Esophagus muscularis mucosa (tissue), 4 donors: ENCODE measurements at places on chromosomes 6 and 20. TPM values are rescaled to one million over a fixed set of nuclear protein-coding genes. Genes with fewer than 3 reads are reported as not detected.
A peak's percentile ranks its signal among the peaks of the same experiment; 100 is the strongest.

GRCh38 chr20:2755451-2756055 lies 44.9 kb downstream of the CPXM1 start:
- no peak for DNase-seq

- no peak for DNase-seq
Observed at GRCh38 chr6:155939253-155939652, 483.6 kb upstream of the NOX3 start.

DNA sequence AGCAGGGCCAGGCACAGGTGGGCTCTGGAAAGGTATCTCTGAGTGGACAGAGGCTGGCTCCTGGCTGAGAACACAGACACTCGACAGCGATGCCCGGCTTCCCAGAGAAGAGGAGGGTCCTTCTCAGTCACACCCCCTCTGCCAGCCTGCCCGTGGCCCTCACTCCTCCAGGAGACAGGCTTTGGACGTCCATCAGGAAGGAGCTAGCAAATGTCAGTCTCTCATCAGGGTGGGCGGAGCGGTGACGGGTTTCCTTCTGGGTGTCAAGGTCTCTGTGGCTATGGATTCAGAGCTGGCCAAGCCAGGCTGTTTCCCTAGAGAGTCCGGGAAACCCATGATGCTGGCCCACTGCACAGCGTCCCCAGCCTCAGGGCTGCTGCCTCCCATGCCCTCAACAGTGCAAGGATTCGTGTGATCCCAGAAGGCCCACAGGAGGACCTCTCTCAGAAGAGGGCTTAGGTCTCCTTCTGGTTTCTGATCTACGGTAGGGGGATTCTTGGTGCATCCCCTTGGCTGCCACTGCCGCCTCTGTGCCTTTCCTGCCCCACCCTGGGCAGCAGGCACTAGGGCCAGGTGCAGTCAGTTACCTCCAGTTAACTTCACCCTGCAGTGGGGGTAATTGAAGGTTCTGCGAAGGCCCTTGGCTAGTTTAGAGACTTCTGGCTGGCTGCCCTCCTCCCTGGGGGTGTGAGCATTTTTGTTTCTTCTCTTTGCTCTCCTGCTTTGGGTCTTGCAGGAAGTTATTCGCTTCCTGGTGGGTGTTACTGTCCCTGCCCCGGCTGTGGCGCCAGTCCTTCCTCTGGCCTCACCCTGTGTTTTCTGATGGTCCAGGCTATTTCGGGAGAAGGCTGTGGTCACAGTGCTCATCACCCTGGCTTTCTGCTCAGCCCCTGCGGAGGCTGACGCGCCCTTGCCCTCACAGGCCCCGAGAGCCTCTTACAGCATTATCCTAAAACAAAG lies 80.2 kb downstream of the CDH4 start:
- no peak for DNase-seq

CCN6 gene
- total RNA-seq, result not detected

DNA sequence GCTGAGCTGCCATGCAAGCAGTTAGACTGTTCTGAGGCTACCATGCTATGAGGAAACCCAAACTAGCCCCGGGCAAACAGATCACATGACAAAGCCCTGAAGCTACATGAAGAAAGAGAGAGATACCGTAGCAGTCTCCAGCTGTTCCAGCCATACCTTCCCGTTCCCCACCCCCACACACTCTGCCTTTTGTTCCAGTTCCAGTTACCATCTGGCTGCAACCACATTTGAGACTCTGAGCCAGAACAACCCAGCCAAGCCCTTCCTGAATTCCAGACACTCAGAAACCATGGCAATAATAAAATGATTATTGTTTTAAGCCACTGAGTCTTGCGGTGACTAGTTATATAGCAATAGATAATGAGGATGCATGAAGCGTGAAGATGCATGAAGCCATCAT lies 28.3 kb downstream of the RIN2 start:
- DNase-seq, result no peak

DNA sequence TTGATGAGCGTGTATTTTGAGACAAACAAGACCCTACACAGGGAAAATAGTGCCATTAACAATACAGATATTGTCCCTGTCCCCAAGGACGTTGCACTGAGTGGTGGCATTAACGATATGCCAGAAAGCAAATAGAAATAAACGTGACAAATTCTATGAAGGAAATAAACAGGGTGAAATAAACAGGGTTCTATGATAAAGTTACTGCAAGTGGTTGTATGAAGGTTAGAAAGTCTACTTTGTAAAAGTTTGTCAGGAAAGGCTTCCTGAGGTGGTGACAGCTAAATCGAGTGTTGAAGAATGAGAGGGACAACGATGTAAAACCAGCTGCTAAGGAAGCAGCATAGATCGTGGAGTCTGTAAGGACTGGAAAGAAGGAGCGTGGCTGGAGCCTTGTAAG lies 380.2 kb downstream of the LAMA2 start:
- no peak for DNase-seq

DNA sequence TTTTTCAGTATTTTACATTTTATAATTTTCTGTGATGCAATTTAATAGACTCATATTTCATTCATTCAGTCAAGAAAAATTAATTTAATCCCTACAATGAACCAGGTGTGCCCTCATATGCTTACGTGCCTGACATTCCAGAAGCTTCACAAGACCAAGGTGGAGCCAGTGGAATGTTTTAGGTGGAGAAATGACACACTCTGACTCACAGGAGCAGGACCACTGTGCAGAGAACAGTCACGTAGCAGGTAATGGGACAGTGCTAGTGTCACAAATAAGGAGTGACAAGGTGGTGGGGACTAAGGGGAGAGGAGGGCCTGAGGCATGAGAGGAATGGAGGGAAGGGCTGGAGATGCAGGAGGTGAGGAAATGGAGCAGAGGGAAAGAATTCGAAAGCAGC lies 37.0 kb upstream of the HLA-G start:
- DNase-seq, result peak; percentile 72

GRCh38 chr6:84282550-84282949 lies 55.1 kb upstream of the CEP162 start:
- DNase-seq, result no peak

DNA sequence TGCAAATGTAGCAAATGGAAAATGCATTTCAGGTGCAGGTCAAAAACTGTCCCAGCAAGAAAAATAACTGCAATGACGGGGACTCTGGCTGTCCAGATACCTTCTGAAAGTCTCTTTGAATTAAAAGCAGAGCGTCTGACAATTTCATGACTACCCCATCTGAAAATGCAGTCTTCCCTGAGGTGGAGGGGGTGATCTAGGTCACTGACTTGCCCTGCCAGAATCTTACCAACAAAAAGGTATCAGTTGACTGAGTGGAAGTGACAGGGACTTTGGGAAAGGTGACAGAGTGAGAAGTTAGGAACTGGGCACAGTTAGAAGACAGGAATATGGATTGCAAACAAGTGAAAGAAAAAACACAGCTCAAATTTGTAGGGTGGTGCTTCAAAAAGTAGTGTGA lies 402.2 kb downstream of the DHX35 start:
- DNase-seq, result no peak

DNA sequence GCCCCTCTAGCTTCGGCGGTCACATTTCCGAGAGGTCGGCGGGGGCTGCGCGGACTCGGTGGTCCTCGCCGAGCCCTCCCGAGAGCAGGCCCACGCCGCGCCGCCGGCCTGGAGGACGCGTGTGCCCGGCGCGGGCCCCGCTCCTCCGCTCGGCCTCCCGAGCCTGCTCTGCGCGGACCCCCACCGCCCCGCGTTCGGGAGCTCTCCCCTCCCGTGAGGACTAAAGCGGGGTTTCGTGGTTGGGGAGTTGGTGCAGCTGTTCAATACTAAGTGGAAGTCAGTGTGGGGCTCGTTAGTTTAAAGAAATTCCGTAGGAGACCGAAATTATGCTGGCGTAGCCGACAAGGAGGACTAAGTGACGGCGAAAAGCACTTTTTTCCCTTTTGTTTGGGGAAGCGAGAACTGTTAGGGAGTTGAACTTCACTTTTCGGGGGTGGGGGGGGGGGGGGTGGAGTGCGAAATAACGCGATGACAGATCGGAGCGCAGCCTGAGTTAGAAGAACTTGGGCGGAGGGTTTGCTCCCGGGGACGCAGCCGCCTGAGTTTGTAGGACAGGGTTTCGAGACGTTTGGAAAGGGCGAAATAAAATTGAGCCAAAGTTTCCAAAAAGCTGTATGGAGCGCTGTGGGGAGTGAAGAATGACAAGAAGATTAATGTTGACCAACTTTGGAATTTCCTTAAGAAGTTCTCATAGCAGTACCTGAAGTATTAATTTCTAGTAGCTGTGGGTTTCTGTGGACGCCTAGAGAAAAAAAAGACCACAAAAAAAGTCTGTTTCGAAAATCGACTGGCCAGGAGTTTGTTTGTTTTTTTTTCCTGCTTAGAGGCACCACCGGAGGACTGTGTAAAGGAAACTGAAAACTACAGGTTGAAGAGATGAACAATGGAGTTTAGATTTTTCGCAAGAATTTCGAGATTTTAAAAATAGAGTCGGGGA lies 1.4 kb downstream of the QKI start:
- DNase-seq, result no peak
